ENCODE measurements at places on chromosomes 3 and 15. TPM values are rescaled to one million over a fixed set of nuclear protein-coding genes. Genes with fewer than 3 reads are reported as not detected.

- DNase-seq: no peak
These were observed 29.7 kb downstream of the ZNF106 start for GRCh38 chr15:42461261-42461660.

- no peak for DNase-seq
These were observed 1044.7 kb downstream of the IGSF11 start for GRCh38 chr3:117989982-117990381.

GRCh38 chr3:76353683-76354082 is 568.3 kb upstream of the ZNF717 start:
- no peak for DNase-seq

DNA sequence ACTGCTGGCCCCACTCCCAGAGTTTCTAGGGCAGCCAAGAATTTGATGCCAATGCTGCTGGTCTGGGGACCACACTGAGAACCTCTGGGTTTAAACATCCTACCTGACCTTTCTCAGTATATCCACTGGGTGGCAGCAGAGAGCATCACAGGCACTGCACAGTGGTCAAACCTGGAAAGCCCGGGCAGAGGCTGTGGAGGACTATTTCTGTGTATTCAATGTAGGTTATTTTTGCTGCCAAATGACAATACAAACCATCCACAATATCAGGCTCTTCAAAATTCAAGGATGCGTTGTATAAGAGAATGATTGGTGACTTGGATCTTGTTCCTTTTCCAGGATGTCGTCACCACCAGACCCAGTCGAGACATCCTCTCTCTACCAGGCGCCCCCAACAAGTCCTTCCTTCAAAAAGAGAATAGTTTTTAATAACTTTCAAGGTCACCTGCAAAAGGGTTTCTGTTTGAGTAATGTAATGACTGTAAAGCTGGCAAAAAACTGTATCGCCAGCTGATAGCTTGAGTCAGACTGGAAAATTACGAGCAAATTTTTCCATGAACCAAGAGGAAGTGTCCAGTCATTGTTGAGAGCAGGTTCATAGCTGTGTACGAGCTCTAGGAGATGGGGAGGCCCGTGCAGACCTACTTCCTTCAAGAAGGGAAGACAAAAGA is 30.5 kb upstream of the MYZAP start:
- peak; percentile 83 for DNase-seq

DNA sequence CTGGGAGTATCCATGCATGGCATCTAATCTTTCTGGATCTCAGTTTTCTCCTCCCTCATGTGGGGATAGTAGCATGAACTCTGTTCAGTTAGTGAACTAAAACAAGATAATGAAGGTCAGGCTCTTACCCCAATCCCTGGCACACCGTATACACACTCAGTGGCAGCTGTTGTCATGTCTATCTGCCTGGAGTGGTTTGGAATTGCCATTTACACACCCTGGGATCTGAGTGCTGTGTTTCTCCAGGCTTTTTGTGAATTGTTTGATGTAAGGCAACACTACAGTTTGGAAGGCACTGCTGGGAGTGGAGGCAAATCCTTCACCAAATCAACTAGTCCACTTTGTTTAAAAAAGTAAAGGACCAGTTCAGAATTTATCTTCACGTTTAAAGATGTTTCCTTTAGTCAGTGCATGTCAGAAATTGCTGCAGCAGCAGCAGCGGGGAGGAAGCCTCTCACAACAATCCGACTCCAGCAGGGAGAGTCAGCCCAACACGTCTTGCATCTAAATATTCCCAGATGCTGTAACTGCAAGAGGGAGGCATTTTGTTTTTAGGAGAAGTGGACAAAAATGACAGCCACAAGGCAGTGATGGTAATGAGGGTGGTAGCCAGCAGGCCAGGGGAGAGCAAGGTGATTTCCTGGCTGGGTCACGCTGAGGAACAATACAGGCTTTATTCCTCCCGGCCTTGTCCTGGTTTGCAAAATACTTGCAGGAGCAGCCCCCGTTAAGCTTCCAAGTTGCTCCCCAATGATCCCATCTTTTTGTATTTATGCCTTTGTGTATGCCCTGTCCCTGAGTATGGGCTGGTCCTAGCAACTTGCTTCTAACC is 128.5 kb upstream of the LRIG1 start:
- no peak for DNase-seq

DNA sequence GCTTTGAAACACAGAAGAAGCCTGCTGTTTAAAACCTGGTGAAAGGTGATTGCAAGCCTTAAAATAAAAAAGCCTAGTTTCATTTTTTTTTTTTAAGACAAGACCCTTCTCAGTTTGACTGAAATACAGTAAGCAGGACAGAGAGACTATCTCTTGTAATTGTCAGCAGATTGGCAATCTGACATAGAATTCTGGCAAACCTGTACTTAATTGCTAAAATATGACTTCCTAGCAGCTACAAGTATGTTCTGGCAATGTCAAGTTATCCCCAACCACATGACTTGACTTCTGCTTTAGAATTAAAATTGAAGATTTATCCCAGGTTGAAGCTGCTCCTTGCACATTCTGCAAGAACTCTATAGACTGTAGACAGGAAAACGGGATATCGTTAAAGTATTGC is 232.8 kb upstream of the NR2F2 start:
- DNase-seq: no peak

- DNase-seq: peak; percentile 74
These were observed 192.9 kb downstream of the ADAMTSL3 start for GRCh38 chr15:83846847-83847246.

GOLGA8H gene
- total RNA-seq: not detected

- peak; percentile 84 for DNase-seq
These were observed 105.1 kb downstream of the MEX3B start for GRCh38 chr15:81940467-81941451.

CAMKV gene
- 0.72 TPM for total RNA-seq

DNA sequence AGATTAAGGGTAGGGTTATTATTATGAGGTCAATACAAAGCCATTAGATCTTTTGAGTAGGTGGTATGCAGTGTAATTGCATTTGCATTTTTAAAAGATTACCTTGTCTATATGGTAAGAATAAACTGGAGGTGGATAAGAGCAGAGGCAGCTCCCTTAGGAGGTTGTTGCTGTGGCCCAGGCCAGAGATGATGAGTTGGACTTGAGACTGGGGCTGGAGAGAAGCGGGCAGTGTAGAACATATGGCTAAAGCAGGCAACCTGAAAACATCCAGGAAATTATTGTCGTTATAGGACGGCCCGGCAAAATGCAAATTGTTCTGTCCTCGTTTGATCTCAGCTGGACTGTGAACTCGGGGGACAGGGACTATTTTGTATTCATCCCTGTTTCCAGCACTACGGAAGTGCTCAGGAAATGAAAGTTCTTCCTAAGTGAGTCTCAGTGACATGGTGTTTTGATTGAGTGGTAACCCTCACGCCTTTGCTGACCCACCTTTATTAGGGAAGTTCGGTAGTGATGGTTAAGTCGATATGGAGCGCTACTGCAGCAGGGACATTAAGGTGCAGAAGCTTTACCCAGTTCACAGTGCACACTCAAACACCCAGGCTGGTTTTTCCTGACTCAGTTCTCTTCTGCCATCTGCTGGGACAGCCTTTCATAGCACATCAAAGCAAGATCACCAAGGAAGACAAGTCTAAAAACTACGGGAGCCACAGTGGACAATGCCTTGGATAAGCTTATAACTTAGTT is 27.2 kb upstream of the VPS33B start:
- peak; percentile 80 for DNase-seq

DNAH12 gene
- total RNA-seq: 0.48 TPM

DNA sequence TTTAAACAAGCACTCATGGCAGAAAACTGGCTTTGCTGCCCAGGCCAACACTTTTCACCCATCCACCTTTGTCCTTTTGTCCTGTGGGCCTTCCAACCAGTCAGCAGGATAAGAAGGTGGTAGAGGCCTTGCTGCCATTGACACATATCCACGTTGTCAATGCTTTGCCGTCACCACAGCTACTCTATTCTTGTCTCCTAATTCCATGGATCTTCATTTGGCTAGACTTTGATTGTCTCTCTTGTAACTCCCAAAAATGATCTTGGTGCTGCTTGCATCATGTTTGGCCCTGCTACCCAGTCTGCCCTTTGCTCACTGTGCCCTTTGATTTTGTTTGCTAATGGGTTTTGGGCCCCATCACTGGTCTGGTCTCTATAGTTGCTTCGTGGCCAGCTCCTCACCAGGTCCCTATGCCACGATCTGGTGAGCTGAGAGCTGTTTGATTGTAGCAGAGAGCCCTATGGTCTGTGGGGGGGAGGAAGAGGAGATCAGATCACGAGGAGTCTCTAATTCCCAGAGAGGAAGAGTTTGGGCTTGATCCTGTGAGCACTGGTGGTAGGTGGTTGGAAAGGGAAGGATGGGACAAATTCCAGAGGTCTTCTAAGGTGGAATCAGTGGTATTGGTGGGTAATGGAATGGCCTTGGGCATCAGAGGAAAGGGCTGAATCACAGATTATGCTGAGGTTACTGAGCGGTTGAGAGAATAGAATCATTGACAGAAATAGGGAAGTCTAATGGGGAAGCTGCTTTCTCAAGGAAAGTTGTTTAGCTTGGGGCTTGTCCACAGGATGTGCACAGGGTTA is 40.3 kb downstream of the ABHD2 start:
- DNase-seq: no peak

- DNase-seq: no peak
These were observed 31.3 kb downstream of the RPL39L start for GRCh38 chr3:187107989-187108388.

UBA3 gene
- total RNA-seq: 41.2 TPM

DNA sequence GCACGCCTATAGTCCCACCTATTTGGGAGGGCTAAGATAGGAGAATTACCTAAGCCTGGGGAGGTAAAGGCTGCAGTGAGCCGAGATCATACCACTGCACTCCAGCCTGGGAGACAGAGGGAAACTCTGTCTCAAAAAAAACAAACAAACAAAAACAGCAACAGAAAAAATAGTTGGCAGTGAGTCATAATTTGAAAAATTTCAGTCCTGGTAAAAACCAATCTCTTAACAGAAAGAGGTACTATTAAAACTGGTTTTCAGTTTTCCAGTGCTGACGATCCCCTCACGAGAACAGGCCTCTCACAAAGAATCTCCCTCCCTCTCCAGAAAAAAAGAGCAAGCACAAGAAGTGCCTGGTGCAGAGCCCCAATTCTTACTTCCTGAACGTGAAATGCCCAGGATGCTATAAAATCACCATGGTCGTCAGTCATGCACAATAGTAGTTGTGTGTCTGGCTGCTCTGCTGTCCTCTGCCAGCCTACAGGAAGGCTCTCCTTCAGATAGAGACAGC is 22.8 kb upstream of the MAP4 start:
- DNase-seq: peak; percentile 29

All from umbilical cord (tissue), 2 donors.